MCF 10A (cell line): ENCODE measurements at places on chromosomes 5 and 9.

- H3K4me1 ChIP-seq = no peaks in the 10 kb centered on the region
- no peak overlapping the region for H3K27ac ChIP-seq
- H3K27me3 ChIP-seq = no peaks in the 10 kb centered on the region
Observed at GRCh38 chr9:33661176-33661575, 134.2 kb upstream of the PRSS3 start.

GRCh38 chr9:133126697-133127339, 5.8 kb upstream of the RALGDS start:
- peaks cover 28% of the 10 kb centered on the region for H3K4me1 ChIP-seq
- H3K27me3 ChIP-seq = no peaks in the 10 kb centered on the region
- DNase-seq = no peak
- peak overlapping the region; percentile 24 for H3K4me3 ChIP-seq
- peaks cover 7% of the 10 kb centered on the region for H3K36me3 ChIP-seq
- peak overlapping the region; percentile 61 for H3K27ac ChIP-seq

DNA sequence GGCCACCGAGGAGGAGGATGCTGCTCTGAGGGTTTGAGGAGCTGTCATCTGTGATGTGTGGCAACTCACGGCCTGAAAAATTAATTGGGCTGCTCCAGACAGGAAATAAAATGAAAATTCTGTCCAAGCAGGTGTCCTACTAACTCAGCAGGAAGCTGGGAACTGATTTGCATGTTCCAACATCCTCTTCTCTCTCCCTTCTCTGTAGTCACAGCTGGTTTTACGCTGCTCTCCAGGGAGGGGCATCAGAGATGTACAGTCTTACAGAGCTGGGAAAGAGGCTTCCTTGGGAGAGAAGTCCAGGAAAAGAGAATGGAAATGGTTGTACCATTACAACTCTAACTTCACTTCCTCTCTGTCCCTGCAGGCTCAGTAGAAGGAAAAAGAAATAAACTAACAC, 24.2 kb upstream of the SIL1 start:
- H3K36me3 ChIP-seq = no peaks in the 10 kb centered on the region
- no peak overlapping the region for H3K4me3 ChIP-seq
- H3K27me3 ChIP-seq = no peaks in the 10 kb centered on the region
- H3K27ac ChIP-seq = no peak overlapping the region

GRCh38 chr5:58462154-58462553, 2.3 kb upstream of the PLK2 start:
- H3K27ac ChIP-seq = peak overlapping the region; percentile 96
- no peak overlapping the region for H3K4me3 ChIP-seq
- H3K27me3 ChIP-seq = no peaks in the 10 kb centered on the region

GRCh38 chr5:165630261-165630778, 2124.9 kb downstream of the MAT2B start:
- no peaks in the 10 kb centered on the region for H3K36me3 ChIP-seq
- no peak overlapping the region for H3K27ac ChIP-seq
- no peak overlapping the region for H3K4me3 ChIP-seq
- DNase-seq = peak; percentile 87
- peaks cover 11% of the 10 kb centered on the region for H3K4me1 ChIP-seq
- H3K27me3 ChIP-seq = no peaks in the 10 kb centered on the region

GRCh38 chr9:92480986-92481633, 1.2 kb downstream of the ASPN start:
- no peaks in the 10 kb centered on the region for H3K36me3 ChIP-seq
- H3K4me3 ChIP-seq = peak overlapping the region; percentile 30
- peak overlapping the region; percentile 97 for H3K27ac ChIP-seq
- peaks cover 22% of the 10 kb centered on the region for H3K4me1 ChIP-seq
- peak; percentile 59 for DNase-seq

DNA sequence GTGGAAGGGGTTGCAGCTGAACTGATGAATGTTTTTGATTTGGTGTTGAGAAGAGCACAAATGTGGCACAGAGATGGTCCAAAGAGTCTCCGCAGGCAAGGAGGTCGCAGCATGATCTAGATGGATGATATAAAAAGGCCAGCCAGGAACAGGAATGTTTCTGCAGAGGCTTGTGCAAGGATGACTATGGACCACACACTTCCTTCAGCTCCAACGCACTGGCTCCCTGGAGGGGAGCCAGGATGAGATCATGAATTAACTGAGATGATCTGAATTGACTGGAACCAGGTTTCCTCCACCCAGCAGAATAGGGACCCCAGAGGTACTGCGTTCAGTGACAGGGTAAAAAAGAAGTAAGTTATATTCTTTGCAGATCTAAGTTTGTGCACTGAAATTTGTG, 89.0 kb downstream of the ARSB start:
- H3K36me3 ChIP-seq = no peaks in the 10 kb centered on the region
- H3K4me3 ChIP-seq = no peak overlapping the region
- H3K27me3 ChIP-seq = no peaks in the 10 kb centered on the region
- no peak overlapping the region for H3K27ac ChIP-seq
- peak; percentile 35 for DNase-seq
- no peaks in the 10 kb centered on the region for H3K4me1 ChIP-seq

GRCh38 chr9:93815135-93815534, 140.0 kb downstream of the BARX1 start:
- H3K27me3 ChIP-seq = peaks cover 21% of the 10 kb centered on the region
- H3K4me1 ChIP-seq = no peaks in the 10 kb centered on the region
- DNase-seq = no peak
- H3K4me3 ChIP-seq = no peak overlapping the region

DNA sequence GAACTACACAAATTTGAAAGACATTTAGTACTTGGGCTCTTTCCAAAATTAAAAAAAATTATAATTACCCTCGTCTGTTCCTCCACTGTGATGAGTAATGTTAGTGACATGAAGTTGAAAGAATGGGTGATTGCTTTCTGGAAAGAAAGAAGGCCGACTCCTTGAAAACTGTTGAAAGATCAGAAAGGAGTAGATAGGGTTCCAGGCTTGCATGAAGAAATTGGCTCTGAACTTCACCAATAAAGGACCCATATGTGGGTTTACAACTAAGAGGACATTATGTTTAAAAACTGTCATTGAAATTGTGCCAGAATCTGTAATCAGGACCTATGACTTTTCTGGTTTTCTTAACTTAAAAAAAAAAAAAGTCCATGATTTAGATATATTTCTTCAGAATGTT, 20.7 kb upstream of the MOCS2 start:
- H3K4me1 ChIP-seq = peaks cover 5% of the 10 kb centered on the region
- peaks cover 3% of the 10 kb centered on the region for H3K36me3 ChIP-seq
- no peak overlapping the region for H3K27ac ChIP-seq
- no peak overlapping the region for H3K4me3 ChIP-seq
- no peak for DNase-seq
- H3K27me3 ChIP-seq = no peaks in the 10 kb centered on the region

- H3K4me1 ChIP-seq = no peaks in the 10 kb centered on the region
- no peak overlapping the region for H3K27ac ChIP-seq
- peaks cover 6% of the 10 kb centered on the region for H3K36me3 ChIP-seq
- no peak overlapping the region for H3K4me3 ChIP-seq
Observed at GRCh38 chr9:96751815-96752214, 26.1 kb downstream of the ZNF510 start.

- H3K4me3 ChIP-seq = no peak overlapping the region
- no peak overlapping the region for H3K27ac ChIP-seq
- H3K36me3 ChIP-seq = no peaks in the 10 kb centered on the region
Observed at GRCh38 chr5:99275128-99275527, 346.3 kb upstream of the CHD1 start.

DNA sequence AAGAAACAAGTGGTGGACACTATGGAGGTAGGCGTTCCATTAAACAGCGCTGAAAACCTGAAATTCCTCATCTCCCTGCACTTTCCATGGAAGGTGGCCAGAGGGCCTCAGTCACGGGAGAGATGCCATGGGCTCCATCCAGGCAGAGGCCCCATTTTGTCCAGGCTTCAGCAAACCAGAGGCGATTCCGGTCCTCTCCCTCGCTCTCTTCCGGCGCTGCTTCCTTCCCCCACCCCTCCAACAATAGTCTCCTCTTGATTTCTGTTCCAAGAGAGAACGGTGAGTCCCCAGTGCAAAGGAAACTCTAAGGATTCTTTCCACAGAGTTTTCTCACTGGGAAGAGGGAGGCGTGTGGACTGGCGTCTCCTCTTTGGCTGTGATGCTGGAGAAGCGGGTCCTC, 7.5 kb downstream of the ZNF366 start:
- no peak overlapping the region for H3K27ac ChIP-seq
- H3K4me3 ChIP-seq = no peak overlapping the region
- no peaks in the 10 kb centered on the region for H3K36me3 ChIP-seq

GRCh38 chr9:121684381-121685145, 33.1 kb downstream of the DAB2IP start:
- DNase-seq = peak; percentile 47
- H3K36me3 ChIP-seq = peaks cover 5% of the 10 kb centered on the region
- no peak overlapping the region for H3K4me3 ChIP-seq
- no peaks in the 10 kb centered on the region for H3K4me1 ChIP-seq

DNA sequence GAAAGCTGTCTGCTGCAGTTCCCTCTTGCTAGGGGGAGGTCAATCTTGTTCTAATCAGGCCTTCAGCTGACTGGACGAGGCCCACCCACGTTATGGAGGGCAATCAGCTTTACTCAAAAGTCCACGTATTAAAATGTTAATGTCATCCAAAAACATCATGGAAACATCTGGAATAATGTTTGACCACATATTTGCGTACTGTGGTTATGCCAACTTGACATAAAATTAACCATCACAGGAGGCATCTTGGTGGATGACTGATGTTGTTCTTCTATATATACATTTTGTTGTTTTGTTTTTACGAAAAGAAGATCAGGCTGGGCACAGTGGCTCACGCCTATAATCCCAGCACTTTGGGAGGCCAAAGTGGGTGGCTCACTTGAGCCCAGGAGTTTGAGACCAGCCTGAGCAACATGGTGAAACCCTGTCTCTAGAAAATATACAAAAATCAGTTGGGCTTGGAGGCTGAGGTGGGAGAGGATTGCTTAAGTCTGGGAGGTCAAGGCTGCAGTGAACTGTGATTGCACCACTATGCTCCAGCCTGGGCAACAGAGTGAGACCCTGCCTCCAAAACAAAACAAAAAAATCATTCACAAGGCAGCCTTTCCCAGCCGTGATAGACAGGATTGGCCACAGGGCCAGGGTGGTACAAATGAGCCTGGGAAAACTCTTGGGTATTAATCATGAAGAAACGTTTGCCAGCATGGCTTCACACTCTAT, 33.8 kb upstream of the PRXL2C start:
- H3K4me3 ChIP-seq = no peak overlapping the region
- no peaks in the 10 kb centered on the region for H3K36me3 ChIP-seq
- no peaks in the 10 kb centered on the region for H3K4me1 ChIP-seq
- H3K27me3 ChIP-seq = no peaks in the 10 kb centered on the region
- no peak for DNase-seq

GRCh38 chr9:123402981-123403509, 47.0 kb downstream of the CRB2 start:
- DNase-seq = no peak
- no peak overlapping the region for H3K27ac ChIP-seq
- peaks cover 8% of the 10 kb centered on the region for H3K36me3 ChIP-seq
- no peak overlapping the region for H3K4me3 ChIP-seq
- no peaks in the 10 kb centered on the region for H3K27me3 ChIP-seq

- H3K4me1 ChIP-seq = no peaks in the 10 kb centered on the region
- no peak overlapping the region for H3K4me3 ChIP-seq
- DNase-seq = no peak
- no peaks in the 10 kb centered on the region for H3K36me3 ChIP-seq
- peaks cover 11% of the 10 kb centered on the region for H3K27me3 ChIP-seq
Observed at GRCh38 chr9:4084435-4084818, 215.4 kb downstream of the GLIS3 start.

- H3K27ac ChIP-seq = peak overlapping the region; percentile 80
- H3K27me3 ChIP-seq = no peaks in the 10 kb centered on the region
- H3K36me3 ChIP-seq = no peaks in the 10 kb centered on the region
- no peak overlapping the region for H3K4me3 ChIP-seq
- peaks cover 40% of the 10 kb centered on the region for H3K4me1 ChIP-seq
Observed at GRCh38 chr5:119274030-119274766, 81.6 kb upstream of the TNFAIP8 start.

- no peaks in the 10 kb centered on the region for H3K36me3 ChIP-seq
- DNase-seq = no peak
- H3K4me3 ChIP-seq = no peak overlapping the region
- no peaks in the 10 kb centered on the region for H3K27me3 ChIP-seq
- H3K4me1 ChIP-seq = no peaks in the 10 kb centered on the region
- H3K27ac ChIP-seq = no peak overlapping the region
Observed at GRCh38 chr5:94807985-94808384, 189.5 kb downstream of the SLF1 start.

DNA sequence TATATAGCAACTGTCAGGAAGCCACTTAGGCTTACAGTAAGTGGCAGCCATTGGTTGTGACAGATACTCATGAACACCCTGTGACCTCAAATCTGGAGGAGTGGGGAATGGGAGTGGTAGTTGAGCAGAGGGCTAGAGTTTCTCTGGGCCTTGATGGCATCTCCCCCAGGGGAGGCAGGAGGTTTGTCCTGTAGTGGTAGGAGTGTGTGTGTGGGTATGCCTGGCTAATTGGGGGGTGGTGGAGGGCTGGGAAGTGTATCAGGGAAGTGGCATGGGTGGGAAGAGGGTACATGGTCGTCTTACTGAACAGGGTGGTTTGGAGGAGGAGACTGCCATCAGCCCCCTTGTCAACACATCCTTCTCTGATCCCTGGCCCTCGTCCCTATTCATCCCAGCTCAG, 71.5 kb downstream of the PSD2 start:
- H3K4me3 ChIP-seq = no peak overlapping the region
- no peaks in the 10 kb centered on the region for H3K4me1 ChIP-seq
- H3K27ac ChIP-seq = no peak overlapping the region
- no peaks in the 10 kb centered on the region for H3K36me3 ChIP-seq
- no peak for DNase-seq
- peaks cover 22% of the 10 kb centered on the region for H3K27me3 ChIP-seq

GRCh38 chr5:116942622-116943021, 368.0 kb upstream of the SEMA6A start:
- H3K27ac ChIP-seq = no peak overlapping the region
- peak; percentile 4 for DNase-seq
- no peak overlapping the region for H3K4me3 ChIP-seq
- H3K27me3 ChIP-seq = no peaks in the 10 kb centered on the region

DNA sequence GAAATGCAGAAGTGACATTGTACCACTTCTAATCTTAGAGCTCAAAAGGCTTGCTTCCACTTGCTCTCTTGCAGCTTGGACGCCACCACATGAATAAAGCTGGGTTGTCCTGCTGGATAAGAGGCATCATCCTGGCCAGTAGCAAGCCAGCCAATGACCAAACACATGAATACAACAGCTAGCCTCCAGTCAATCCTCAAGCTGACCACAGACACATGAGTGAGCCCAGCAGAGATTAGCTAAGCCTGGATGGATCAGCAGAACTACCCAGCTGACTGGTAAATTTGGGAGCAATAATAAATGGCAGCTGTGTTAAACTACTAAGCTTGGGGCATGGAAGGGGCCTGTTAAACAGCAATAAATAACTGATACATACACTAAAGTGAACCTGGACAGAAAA, 121.1 kb upstream of the SLC12A2 start:
- no peak overlapping the region for H3K4me3 ChIP-seq
- DNase-seq = no peak
- H3K27ac ChIP-seq = no peak overlapping the region
- H3K36me3 ChIP-seq = peaks cover 17% of the 10 kb centered on the region
- H3K27me3 ChIP-seq = no peaks in the 10 kb centered on the region
- H3K4me1 ChIP-seq = peaks cover 35% of the 10 kb centered on the region
